ENCODE measurements at places on chromosomes 1 and 21. TPM values are rescaled to one million over a fixed set of nuclear protein-coding genes. Genes with fewer than 3 reads are reported as not detected.

STXBP3 gene
- total RNA-seq, result 47.8 TPM

PKLR gene
- total RNA-seq, result not detected

LEMD1 gene
- not detected for total RNA-seq

CATSPERE gene
- 0.11 TPM for total RNA-seq

TMEM234 gene
- 16.6 TPM for total RNA-seq

CRB1 gene
- total RNA-seq, result 0.13 TPM

PLEKHA6 gene
- 36.2 TPM for total RNA-seq

LENEP gene
- not detected for total RNA-seq

TCHH gene
- not detected for total RNA-seq

IL19 gene
- not detected for total RNA-seq

C1orf185 gene
- not detected for total RNA-seq

WDR64 gene
- not detected for total RNA-seq

PTPN7 gene
- total RNA-seq, result not detected

PDC gene
- not detected for total RNA-seq

TCP10L gene
- not detected for total RNA-seq

SERPINC1 gene
- total RNA-seq, result not detected

LAPTM5 gene
- 1.2 TPM for total RNA-seq

VWA5B1 gene
- not detected for total RNA-seq

PSMB4 gene
- total RNA-seq, result 238 TPM

CELA3A gene
- not detected for total RNA-seq

CA14 gene
- not detected for total RNA-seq

UMODL1 gene
- not detected for total RNA-seq

GOLT1A gene
- not detected for total RNA-seq

PIK3CD gene
- total RNA-seq, result 18.8 TPM

GSTM5 gene
- not detected for total RNA-seq

SLC2A5 gene
- total RNA-seq, result 0.57 TPM

TSTD1 gene
- 27.3 TPM for total RNA-seq

RNU1-3 gene
- total RNA-seq, result under 0.01 TPM

OR2G6 gene
- total RNA-seq, result not detected

SLFNL1 gene
- total RNA-seq, result 0.17 TPM

ANKRD35 gene
- total RNA-seq, result 2.3 TPM

PLEKHN1 gene
- 0.19 TPM for total RNA-seq

TNFRSF1B gene
- total RNA-seq, result 1.9 TPM

STPG1 gene
- 4.9 TPM for total RNA-seq

WNT9A gene
- total RNA-seq, result 3.5 TPM

CFAP74 gene
- not detected for total RNA-seq

RXRG gene
- total RNA-seq, result not detected

TTC4 gene
- total RNA-seq, result 35.1 TPM

ST6GALNAC5 gene
- total RNA-seq, result 7.3 TPM

MR1 gene
- 16.9 TPM for total RNA-seq

All from LHCN-M2 (cell line).